KG1 (cell line): ENCODE measurements at places on chromosomes 13 and 19.

GRCh38 chr19:58229255-58229639, 533 bp downstream of the ZNF544 start:
- DNase-seq: no peak

DNA sequence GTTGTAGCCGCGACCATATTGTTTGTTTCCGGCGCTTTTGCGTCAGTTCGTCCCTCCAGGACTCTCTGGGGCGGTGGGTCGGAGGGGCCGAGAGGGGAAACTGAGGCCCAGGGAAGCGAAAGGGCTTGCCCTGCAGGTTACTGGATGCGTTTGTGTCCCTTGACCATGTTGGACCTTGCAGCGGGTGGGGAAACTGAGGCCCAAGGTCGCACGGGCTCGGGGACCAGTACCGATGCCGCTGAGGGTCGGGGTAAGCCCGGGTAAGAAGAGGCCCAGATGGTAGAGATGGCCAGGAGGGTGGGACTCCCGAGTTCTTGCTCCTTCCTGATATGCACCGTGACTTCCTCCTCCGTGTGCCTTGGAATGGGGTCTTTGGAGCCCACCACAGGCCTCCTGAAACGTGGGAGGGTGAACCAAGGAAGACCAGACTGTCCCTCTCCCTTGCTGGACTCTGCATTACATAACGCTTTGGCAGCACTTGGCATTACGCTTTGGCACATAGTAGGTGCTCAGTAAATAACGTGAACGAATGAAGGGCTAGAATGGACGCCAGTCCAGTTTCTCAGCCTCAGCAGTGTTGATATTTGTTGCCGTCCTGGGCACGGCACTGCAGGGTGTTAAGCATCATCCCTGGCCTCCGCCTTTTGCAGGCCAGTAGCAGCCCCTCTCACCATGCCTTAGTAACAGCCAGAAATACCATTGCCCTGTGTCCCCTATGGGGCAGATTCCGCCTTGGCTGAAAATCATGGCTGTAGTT, 743 bp downstream of the CHAF1A start:
- DNase-seq: no peak

GRCh38 chr13:106919133-106919532, 351.2 kb upstream of the ARGLU1 start:
- DNase-seq: no peak

DNA sequence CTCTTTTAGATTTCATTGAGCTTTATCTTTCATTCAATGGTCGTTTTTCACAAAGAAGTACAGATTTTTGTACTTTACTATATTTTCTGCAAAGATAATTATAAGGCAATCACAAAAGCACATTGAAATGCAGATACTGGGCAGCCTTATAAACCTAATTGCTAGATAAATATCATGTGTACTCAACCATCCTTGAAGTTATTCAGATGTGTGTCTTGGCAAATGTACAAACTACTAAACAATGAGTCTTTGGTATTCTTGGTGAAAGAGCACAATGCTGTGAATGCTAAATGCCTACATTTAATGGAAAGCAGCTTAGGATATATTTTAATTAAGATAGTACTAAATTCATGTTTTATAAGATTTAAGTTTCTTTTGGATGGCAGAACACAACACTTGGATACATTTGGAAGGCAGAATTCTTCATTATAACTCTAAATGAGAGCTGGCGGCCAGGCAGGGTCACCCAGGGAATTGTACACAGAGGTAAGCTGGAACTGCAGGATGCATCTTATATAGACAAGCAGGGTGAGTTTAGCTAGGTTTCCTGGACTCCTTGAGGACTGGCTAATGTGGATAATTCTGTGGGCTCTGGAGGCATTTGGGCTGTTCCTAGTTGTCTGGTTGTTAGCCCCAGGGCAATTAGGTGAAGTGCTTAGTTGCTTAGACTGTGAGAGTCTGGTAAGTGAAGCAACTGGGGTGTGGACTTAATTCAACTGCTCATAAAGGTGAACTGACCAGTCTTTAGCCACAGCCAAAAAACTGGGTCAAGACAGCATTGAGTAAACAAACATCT, 286.6 kb downstream of the PCDH20 start:
- DNase-seq: no peak

- DNase-seq: no peak
These were observed 11.2 kb upstream of the EVI5L start for GRCh38 chr19:7818806-7819205.

GRCh38 chr19:48659768-48660167, 13.0 kb downstream of the NTN5 start:
- DNase-seq: no peak

- no peak for DNase-seq
These were observed 22.4 kb downstream of the PRR12 start for GRCh38 chr19:49613374-49613773.

DNA sequence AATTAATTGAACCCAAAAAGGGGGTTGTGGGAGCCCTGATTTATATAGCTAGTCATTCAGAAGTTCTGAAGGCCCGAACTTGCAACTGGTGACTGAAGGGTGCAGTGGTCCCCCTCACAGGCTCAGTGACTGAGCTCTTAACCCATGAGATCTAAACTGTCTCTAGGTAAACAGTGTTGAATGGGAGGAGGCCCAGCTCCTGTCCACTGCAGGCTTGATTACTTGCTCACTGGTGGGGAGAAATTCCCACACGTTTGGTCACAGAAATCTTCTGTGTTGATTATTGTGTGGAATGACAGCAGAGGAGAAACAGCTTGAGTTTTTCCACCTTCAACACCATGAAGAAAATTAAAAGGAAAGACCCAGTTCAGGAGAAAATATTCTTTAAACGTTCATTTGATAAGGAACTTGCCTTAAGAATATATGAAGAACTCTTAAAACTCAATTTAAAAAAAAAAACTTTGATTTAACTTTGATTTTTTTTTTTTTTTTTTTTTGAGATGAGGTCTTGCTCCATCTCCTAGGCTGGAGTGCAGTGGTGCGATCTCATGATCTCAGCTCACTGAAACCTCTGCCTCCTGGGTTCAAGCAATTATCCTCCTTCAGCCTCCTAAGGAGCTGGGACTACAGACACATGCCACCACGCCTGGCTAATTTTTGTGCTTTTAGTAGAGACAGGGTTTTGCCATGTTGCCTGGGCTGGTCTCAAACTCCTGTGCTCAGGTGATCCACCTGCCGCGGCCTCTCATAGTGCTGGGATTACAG, 249.3 kb downstream of the UQCRFS1 start:
- DNase-seq: no peak

GRCh38 chr19:47691090-47691489, 22.1 kb upstream of the EHD2 start:
- DNase-seq: no peak

- no peak for DNase-seq
These were observed 1487.2 kb upstream of the PRR20A start for GRCh38 chr13:55653497-55653896.

- no peak for DNase-seq
These were observed 106.4 kb upstream of the EDNRB start for GRCh38 chr13:78024996-78025395.

DNA sequence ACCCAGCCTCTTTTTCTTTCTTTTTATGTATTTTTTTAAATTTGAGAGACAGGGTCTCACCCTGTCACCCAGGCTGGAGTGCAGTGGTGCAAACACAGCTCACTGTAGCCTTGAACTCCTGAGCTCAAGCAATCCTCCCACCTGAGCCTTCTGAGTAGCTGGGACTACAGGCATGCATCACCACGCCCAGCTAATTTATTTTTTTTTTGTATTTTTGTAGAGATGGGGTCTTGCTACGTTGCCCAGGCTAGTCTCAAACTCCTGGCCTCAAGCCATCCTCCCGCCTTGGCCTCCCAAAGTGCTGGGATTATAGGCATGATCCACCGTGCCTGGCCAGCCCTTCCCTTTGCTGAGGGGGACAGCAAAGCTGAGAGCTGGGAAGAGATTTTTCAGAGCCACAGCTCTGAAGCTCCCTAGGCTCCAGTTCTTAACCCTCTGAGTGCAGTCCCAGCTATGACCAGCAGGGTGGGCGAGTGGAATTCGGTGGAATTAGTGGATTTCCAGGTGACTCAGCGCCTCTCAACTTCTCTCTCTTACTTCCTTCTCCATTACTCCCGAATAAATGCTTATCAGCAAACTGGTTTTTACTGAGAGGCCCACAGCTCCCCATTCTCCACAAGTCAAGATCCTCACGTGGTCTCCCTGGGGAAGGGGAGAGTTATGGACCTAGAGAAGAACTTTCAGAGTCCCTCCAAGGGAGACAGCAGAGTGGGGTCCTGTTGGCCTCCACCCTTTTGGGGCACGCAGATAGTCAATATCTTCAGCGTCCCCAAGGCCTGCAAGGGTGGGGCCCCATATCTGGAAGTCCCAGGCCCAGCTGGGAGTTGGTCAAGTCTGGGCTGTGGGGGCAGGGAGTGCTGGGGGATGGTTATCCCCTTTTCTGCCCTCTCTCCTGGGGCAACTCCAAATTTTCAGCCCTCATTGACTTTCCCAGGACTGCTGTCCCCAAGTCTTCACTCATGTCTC, 1.2 kb downstream of the BLVRB start:
- peak; percentile 24 for DNase-seq

DNA sequence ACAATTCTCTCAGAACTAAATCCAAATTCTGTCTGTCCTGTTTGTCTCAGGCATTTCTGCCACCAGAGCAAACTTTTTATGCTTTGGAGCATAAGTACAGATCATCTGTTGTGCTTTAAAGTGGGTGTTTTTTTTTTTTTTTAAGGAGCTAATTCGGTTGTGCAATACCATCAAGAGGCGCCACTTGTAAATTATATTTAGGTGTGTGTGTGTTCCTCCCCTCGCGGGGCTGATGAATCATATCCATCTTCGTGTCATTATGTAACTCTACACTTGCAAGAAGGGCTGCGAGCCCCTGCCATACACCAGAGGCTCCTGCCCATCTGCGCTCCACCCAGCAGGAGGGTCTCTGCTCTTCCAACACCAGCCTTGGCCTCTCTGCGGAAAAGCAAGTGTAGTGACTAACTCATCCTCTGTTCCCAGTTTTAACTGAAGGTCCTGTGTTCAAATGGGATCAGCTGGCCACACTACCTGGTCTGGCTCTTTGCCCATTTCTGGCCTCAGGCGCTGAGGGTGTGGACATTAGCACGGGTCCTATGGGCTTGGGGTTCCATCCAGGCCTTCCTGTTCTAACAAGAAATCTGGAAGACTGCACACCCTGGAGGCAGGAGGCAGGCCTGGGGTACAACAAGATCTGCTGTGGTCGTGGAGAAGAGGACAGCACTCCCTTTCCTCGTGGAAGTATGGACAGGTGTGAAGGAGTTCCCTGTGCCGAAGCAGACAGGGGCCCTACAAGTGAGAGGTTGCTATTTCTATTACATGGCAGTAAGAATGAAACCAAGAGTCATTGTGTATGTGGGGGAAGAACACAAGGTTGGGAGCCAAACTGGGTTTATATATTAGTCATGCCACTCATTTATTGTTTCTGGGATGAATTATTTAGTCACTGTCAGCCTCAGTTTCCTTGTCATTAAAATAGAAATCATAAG, 96.1 kb upstream of the MBNL2 start:
- no peak for DNase-seq

- DNase-seq: no peak
These were observed 21.8 kb downstream of the ZNF77 start for GRCh38 chr19:2922987-2923386.

DNA sequence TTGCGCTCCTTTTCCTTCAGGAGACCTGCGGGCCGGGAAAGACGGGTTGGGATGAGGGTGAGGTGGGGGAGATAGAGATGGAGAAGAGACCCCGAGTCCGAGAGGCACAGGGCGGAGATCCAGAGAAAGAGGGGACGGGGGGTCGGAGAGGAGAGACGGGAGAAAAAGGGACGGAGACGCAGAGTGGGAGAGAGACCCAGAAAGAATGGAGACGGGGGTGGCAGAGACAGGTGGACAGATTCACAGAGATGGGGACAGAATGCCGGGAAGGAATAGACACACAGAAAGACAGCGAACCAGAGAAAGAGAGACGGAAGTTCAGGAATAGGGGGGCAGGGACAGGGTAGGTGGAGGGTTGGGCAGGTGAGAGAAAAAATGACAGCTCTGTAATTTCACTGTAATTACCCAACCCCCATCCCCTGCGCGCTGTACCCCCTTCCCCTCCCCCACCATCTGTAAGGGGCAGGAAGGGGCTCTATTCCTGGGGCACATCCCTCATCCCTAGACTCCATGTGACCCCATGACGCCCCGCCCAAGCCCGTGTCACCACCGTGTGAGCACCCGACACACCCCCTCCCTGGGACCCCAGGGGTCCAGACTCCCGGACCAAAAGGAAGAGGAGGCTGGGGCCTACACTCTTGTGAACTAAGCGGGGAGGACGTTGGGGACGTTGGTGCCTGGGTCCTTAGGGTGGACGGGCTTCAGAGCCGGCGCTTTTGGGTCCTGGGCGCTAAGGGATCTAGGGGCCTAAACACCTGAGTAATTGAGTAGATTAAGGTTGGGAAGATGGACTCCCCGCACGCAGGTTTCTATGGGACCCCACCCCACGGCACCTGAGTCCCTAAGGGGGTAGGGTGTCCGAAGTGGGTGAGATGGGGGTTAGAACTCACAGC, 967 bp downstream of the DBP start:
- no peak for DNase-seq

- DNase-seq: no peak
These were observed 1.6 kb downstream of the MEX3D start for GRCh38 chr19:1566392-1567115.

DNA sequence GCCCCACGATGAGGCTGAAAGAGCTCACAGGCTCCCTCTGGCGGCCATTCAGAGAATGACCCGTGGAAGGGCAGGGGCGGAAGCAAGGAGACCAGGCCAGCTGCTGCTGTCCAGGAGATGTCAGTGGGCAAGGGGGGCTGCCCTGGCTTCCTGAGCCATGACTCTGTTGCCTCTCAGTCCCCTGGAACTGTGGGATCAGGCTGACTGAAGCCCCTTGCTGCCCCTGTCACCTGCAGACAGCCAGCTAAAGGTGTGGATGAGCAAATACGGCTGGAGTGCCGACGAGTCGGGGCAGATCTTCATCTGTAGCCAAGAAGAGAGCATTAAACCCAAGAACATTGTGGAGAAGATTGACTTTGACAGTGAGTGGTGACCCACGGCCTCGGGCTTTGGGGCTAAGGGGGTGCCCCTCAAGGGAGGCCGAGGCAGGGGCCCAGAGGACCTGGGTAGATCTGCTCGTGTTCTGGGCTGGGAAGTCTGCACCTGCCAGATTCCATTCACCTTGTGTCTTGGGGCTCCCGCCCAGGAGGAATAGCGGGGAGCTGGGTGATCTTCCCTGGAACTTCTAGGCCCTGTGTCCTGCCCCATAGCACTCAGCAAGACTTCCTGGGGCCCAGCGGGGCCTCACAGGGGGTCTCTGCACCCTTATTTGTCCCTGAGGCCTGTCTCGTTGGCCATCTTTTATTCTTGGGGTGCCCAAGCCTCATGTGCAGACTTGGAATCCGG, 12.5 kb upstream of the ACTN4 start:
- peak; percentile 13 for DNase-seq

- no peak for DNase-seq
These were observed 72.4 kb upstream of the EDNRB start for GRCh38 chr13:77991003-77991402.
